ENCODE measurements at places on chromosomes 5 and 9.
A peak's percentile ranks its signal among the peaks of the same experiment; 100 is the strongest.

GRCh38 chr5:115214541-115214940, 44.8 kb upstream of the TRIM36 start:
- DNase-seq, result no peak

- no peak for DNase-seq
Measured at GRCh38 chr5:25707093-25707492, 1062.3 kb upstream of the CDH10 start.

DNA sequence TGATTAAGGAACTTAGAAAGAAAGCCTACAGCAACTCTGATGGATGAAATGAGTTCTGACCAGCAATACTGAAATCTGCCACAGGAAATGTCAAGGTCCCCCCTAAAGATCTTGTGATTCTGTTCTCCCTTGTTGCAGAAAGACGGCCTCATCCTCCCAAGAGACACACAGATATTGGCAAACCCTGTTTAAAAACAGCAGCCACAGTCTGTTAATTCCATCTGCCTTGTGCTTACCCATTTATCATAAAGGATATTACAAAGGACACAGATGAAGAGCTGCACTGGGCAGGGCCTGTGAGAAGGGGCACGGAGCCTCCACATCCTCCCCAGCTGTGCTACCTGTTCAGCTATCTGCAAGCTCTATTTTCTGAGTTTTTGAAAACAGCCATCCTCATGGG, 15.2 kb downstream of the RAPGEF1 start:
- no peak for DNase-seq

GRCh38 chr9:91837981-91838731, 111.9 kb downstream of the ROR2 start:
- DNase-seq, result peak; percentile 44

DNA sequence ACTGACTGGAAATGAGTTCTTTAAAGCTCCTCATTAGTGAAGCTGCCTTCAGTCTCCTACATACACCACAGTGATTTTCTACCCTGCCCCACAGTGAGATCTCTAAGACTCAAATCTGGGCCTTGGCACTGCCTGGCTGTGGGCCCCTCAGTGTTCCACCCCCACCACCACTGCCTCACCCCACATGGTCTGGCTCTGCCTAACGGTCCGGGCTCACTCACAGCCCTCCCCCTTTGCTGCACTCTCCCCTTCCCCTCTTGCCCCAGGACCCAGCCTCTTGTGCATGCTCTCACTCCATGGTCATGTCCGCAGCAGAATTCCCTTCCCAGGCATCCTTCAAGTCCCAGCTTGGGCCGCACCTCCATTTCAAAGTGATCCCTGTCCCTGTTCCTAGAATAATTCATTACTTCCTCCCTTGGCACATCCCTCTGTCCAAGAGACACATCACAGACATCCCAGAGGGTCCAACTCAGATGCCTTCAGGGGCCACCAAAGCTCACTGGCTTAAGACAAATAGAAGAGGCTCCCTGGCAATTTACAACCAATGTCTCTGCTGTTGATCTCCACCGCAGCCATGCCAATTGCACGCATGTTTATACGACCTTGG, 56.7 kb downstream of the HRH2 start:
- no peak for DNase-seq

DNA sequence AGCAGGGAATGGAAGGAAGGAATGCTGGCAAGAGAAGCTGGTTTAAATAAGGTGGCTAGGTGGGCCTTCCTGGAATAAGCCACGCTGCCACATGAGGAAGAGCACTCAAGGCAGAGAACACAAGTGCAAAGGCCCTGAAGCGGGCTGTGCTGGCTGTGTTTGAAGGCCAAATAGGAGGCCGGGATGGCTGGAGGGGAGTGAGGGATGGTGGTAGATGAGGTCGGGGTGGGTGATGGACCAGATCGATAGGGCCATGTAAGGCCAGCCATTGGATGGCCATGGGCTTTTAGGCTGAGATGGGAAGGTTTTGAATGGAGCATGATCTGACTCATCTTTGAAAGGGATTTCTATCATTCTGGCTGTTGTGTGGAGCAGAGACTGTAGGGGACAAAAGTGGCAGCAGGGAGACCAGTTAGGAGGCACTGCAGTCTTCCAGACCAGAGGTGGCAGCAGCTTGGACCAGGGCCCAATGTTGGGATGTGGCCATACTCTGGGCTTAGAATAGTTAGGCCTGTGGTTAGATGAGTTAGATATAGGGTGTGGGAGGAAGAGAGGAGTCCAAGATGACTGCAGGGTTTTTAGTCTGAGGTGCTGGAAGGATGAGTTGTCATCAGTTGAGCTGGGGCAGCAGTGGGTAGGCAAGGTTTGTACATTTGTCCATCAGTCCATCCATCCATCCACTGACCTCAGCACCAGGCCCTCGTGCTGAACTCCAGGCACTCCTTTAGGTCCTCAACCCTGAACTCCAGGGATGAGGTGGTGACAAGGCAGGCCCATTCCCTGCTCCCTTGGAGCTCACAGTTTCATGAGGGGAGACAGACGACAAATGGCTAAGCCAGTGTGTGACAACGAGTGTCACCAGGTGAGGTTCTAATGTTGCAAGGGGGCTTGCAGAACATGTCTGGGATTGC, 30.3 kb downstream of the NDST1 start:
- no peak for DNase-seq

DNA sequence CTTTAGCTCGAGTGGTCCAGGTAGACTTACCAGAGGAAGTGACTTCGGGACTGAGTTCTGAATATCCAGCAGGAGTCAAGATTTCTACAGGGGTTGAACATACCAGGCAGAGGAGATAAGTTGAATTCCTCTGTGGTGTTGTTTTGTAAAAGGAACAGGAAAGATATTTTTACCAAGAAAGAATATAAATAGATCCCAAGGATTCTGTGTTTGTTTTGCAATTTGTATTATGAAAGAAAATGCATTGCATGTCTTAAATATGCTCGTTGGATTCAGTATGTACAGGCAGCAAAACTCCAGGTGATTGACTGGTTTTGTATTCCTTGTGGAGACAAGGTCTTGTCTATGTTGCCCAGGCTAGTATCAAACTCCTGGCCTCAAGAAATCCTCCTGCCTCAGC, 197.8 kb downstream of the FRMD3 start:
- no peak for DNase-seq

- no peak for DNase-seq
Measured at GRCh38 chr9:13568405-13568804, 288.9 kb upstream of the MPDZ start.

- no peak for DNase-seq
Measured at GRCh38 chr5:165448753-165449152, 1943.3 kb downstream of the MAT2B start.

DNA sequence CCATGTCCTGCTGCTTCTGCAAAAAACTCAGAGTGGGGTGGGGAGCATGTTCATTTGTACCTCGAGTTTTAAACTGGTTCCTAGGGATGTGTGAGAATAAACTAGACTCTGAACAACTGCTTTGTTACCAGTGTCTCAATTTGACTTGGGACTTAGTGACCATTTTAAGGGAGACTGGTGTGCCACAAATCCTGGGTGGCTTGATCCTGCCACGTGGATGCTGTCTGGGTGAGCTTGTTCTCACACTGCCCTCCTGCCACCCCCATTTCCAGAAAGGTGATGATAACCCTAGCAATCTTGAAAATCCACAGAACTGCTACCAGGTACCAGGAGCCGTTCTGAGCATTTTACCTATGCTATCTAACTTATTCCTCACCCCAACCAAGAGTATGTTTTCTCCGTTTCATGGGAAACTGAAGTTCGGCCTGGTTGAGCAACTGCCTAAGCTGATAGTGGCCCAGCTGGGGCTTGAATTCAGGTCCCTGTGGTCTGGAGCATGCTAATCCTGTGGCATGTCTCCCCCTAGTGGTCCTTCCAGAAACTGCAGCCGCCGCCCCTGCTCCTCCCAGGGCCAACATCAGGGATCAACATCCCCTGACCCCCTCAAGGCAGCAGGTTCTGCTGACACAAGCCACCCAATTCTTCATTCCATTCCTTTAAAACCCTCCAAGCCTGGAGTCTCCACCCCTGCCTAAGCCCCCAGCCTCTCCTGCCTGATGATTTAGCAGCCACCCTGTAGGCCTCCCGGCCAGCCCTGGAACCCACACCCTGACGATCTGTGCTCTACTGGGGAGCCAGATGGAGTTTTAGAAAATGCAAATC, 2.8 kb downstream of the IL3 start:
- DNase-seq, result peak; percentile 88

- no peak for DNase-seq
Measured at GRCh38 chr9:87245271-87245670, 252.4 kb upstream of the DAPK1 start.

DNA sequence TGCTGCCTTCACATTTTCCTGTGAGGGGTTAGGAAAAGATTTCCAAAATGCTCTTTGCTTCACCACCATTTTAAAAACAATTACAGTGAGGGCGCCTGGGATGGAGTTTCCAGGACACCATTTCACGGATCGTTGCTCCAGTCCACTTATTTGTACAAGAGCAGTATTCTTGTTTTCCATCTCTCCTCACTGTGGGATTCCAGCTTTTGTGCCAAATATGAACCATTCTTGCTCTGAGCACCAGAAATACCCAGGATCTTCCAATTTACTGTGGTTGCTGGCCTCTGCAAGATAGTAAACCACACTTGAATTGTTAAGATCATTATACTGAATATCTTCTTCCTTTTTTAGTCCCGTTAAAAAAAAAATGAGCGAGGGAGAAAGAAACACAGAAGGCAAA, 899.5 kb downstream of the TLE1 start:
- no peak for DNase-seq
